ENCODE measurements at places on chromosomes 5 and 9. TPM values are rescaled to one million over a fixed set of nuclear protein-coding genes. Genes with fewer than 3 reads are reported as not detected.

OTP gene
- not detected for total RNA-seq

GRCh38 chr5:77952636-77953212, 176.6 kb upstream of the TBCA start:
- DNase-seq = no peak

UNC13B gene
- 0.51 TPM for total RNA-seq

DNA sequence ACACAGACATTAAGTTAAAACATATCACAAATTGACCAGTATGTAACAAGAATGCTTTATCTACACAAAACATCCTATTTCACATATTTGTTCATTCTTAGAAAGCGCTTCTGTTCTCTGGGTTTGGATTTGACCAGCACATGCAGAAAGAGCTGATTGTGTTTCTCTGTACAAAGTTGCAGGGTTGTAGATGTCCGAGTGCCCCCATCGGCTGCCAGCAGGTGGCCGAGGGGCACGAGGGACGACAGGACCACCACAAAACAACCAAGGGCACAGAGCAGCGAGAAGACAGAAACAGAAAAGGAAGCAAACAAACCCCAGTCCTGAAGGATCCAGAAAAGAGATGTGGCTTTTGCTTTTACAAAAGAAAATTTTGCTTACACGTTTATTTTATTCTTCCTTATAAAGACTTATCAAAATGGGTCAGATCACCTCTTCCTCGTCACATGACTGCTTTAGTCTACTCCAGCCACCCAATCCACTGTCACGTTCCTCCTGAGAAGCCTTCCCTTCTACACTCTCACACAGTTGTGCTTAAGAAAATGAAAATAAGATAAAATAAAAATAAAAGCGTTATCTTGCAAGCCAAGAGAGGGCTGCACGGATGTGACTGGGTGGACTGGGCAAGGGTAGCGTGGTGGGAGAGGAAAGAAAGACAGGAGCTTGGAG, 9.5 kb downstream of the OTP start:
- DNase-seq = no peak

HAVCR2 gene
- 70.0 TPM for total RNA-seq

DNA sequence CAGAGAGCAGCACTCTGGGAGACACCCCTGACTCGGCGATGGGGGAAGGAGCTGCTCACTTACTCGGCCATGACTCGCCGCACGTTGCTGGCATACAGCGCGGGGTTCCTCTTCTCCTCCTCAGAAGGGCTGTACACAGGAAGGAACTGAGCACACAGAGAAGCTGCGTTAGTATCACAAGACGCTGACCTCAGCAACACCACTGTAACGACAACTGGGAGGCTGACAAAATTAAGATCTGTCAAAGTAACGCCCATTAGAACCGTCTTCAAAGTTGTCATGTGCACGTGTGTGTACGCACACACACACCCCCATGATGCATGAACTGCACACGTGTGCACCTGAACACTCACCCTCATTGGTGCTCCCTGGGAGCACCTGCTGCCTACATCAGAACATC, 32.1 kb upstream of the SLC6A3 start:
- no peak for DNase-seq

DNA sequence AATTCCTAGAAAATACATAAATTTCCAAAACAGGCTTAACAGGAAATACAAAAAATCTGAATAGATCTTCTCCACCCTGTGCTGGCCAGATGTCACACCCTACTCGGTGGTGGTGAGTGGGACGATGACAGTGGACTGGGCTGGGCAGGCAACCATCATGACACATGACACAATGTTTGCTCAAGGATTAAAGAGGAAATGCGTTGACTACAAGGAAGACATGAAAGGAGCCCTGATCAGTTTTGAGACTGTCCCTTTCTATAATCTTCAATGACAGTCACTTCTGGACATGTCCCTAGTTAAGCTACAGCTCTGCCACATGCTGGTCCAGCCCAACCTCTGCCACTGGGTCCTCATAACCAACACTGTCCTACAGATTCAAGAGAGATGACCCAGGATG, 99.8 kb downstream of the ZDHHC21 start:
- DNase-seq = no peak
